ENCODE measurements at places on chromosomes 2 and 18. TPM values are rescaled to one million over a fixed set of nuclear protein-coding genes. Genes with fewer than 3 reads are reported as not detected.

The CLEC4F gene
- total RNA-seq: 0.66 TPM

The GNAL gene
- total RNA-seq: 52.5 TPM

The MRPL30 gene
- 40.2 TPM for total RNA-seq

The CXCR1 gene
- total RNA-seq: not detected

The CDCA7 gene
- total RNA-seq: 3.2 TPM

The CNTNAP5 gene
- 22.0 TPM for total RNA-seq

The COBLL1 gene
- 0.91 TPM for total RNA-seq

The MYO7B gene
- total RNA-seq: 0.29 TPM

The KIF5C gene
- total RNA-seq: 673 TPM

The REG3G gene
- not detected for total RNA-seq

The WNT6 gene
- total RNA-seq: 0.66 TPM

The LAPTM4A gene
- 147 TPM for total RNA-seq

The UPP2 gene
- not detected for total RNA-seq

The REG1B gene
- total RNA-seq: not detected

The ITGA4 gene
- total RNA-seq: 5.4 TPM

The SESTD1 gene
- total RNA-seq: 152 TPM

The TUBA3E gene
- not detected for total RNA-seq

The SERPINB13 gene
- not detected for total RNA-seq

The NT5C1B gene
- not detected for total RNA-seq

The CDK15 gene
- 0.61 TPM for total RNA-seq

The ERFE gene
- 12.2 TPM for total RNA-seq

The GRHL1 gene
- total RNA-seq: 4.3 TPM

The ACTG2 gene
- not detected for total RNA-seq

The GKN1 gene
- not detected for total RNA-seq

The SPAST gene
- total RNA-seq: 44.5 TPM

The C2orf66 gene
- 0.34 TPM for total RNA-seq

The NCKAP5 gene
- total RNA-seq: 0.20 TPM

The USP37 gene
- total RNA-seq: 12.7 TPM

The CNRIP1 gene
- total RNA-seq: 28.0 TPM

The HOXD3 gene
- not detected for total RNA-seq

The CTAGE1 gene
- not detected for total RNA-seq

The HOXD12 gene
- not detected for total RNA-seq

The TUBA3D gene
- total RNA-seq: not detected

The CHN1 gene
- total RNA-seq: 212 TPM

The AQP12A gene
- total RNA-seq: not detected
